ENCODE measurements at places on chromosomes 11 and 22.

GRCh38 chr11:45948356-45948755 is 25.9 kb downstream of the LARGE2 start:
- H3K36me3 ChIP-seq, result peaks cover 69% of the 10 kb centered on the region
- no peaks in the 10 kb centered on the region for H3K4me1 ChIP-seq
- peak overlapping the region; percentile 26 for H3K27ac ChIP-seq
- DNase-seq, result no peak
- no peak overlapping the region for H3K4me3 ChIP-seq

GRCh38 chr11:119798656-119799055 is 69.7 kb upstream of the NECTIN1 start:
- H3K27ac ChIP-seq, result no peak overlapping the region
- H3K4me1 ChIP-seq, result peaks cover 57% of the 10 kb centered on the region
- peaks cover 15% of the 10 kb centered on the region for H3K27me3 ChIP-seq

DNA sequence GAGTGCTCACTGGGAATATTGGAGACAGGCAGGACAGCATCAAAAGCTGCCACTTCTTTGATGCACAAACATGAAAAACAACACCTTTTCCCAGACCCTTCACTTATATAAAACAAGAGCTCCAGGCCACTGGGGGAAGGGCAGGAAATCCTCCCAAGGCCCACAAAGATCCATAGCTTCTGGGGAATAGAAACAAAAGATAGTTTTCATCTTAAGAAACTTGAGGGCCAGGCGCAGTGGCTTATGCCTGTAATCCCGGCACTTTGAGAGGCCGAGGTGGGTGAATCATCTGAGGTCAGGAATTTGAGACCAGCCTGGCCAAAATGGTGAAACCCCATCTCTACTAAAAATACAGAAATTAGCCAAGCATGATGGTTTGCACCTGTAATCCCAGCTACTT is 15.3 kb downstream of the RTL6 start:
- peaks cover 5% of the 10 kb centered on the region for H3K36me3 ChIP-seq
- peak overlapping the region; percentile 62 for H3K27ac ChIP-seq
- no peak overlapping the region for H3K4me3 ChIP-seq
- peaks cover 19% of the 10 kb centered on the region for H3K4me1 ChIP-seq

DNA sequence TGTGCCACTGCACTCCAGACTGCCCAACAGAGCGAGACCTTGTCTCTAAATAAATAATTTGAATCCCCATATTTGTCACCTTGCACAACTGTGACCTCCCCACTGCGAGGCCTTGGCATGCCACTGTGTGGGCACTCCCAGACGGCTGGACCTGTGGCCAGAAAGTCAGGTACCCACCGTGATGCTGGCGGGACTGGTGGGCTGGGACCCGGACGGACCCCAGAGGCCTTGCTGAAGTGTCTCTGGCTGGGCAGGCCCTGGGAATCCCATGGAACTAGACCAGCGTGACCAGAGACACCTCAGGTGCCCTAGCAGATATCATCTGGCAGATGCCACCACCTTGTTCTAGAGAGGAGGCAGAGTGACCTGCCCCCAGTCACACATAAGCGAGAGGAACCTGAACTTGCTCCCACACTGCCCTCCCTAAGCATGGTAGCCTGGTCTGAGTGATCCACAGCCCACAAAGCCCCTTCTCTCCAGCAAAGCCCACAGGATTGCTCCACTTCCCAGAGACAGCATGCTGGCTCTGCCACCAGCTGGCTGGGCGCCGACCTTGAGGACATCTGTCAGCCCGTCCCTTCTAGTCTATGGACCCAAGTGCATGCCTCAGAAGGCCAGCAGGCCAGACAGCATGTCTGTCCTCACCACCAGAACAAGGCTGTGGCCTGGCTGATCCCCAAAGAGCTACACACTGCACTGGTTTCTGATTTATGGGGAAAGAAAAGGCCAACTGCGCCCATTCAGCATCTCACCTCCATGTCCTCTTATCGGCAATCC is 9.5 kb downstream of the MACROD1 start:
- H3K27me3 ChIP-seq, result peaks cover 17% of the 10 kb centered on the region
- H3K4me3 ChIP-seq, result no peak overlapping the region
- DNase-seq, result no peak
- peaks cover 5% of the 10 kb centered on the region for H3K36me3 ChIP-seq

DNA sequence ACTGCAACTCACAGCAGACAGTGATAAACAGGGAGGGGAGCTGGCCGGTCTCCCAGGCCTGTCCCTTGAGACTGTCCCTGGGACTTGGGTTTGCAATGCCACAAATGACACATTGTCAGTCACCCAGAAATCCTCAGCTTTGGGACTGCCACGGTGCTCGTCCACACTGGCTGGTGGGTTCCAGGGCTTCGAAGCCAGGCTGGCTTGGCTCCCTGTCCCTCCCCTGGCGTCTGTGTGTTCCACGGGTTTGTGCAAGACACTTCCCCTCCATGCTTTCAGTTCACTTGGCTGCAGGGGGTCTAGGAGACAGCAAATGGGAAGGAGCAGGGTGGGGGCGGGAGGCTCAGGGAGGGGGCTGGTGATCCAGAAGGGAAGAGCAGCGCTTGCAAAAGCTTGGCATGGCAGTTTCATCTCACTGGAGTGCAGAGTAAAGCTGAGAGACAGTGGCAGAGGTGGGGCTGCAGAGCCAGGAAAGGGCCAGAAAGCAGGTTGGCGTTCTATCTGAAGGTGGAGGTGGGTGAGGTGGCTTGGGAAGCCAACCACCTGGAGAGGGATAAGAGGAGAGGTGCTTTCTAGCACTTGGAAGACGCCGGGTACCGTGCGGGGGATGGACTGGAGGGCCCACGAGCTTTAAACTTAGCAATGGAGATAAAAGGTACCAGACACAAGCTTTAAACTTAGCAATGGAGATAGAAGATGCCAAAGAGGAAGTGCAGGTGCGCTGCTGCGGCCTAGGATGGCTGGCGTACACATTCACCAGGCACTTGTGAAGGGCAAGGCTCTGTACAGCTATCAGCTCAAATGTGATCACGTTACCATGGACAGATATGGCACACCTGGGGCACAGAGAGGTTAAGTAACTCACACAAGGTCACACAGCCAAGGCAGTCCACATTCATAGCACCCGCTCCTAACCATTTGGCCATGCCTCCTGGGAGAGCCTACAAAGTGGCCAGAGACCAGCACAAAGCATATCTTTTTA is 86.4 kb upstream of the SHISAL1 start:
- DNase-seq, result no peak
- H3K36me3 ChIP-seq, result no peaks in the 10 kb centered on the region
- H3K4me1 ChIP-seq, result peaks cover 51% of the 10 kb centered on the region
- H3K27ac ChIP-seq, result no peak overlapping the region

- H3K36me3 ChIP-seq, result peaks cover 43% of the 10 kb centered on the region
- no peak for DNase-seq
- H3K27ac ChIP-seq, result no peak overlapping the region
- H3K4me3 ChIP-seq, result no peak overlapping the region
- peaks cover 16% of the 10 kb centered on the region for H3K4me1 ChIP-seq
Observed at GRCh38 chr11:70307176-70307575, 36.7 kb downstream of the PPFIA1 start.

DNA sequence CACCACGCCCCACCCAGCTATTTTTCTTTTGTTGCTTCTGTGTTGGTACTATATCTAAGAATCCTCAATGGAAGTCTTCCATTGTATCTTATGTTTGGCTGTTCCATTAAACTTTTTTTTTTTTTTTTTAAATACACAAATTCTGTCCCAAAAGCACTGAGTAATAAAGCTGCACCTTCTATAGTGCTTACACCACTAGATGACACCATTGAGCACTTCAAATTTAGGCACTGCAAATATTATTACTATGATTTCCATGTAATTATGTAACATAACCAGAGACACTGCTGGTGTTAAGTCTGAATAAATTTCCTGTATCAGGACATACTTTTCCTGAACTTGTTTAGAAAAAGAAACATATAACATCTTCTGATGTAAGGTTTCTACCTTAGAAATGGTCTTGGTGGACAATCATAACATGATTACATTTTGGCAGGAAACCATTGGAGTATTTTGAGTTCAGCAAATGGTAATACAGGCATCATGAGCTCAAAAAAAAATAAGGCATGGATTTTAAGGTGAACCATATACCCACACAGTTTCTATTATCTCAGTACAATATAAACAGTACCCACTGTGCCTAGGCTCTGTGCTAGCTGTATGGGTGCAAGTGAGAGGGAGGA is 110.5 kb downstream of the ATG16L2 start:
- H3K36me3 ChIP-seq, result peaks cover 3% of the 10 kb centered on the region
- no peak overlapping the region for H3K27ac ChIP-seq
- peaks cover 2% of the 10 kb centered on the region for H3K27me3 ChIP-seq
- no peak for DNase-seq

GRCh38 chr22:46162285-46162684 is 12.0 kb downstream of the PPARA start:
- peaks cover 11% of the 10 kb centered on the region for H3K4me1 ChIP-seq
- no peak for DNase-seq
- H3K36me3 ChIP-seq, result peaks cover 5% of the 10 kb centered on the region

GRCh38 chr11:32033067-32033466 is 57.8 kb upstream of the RCN1 start:
- H3K36me3 ChIP-seq, result no peaks in the 10 kb centered on the region
- no peak overlapping the region for H3K4me3 ChIP-seq
- H3K27me3 ChIP-seq, result peaks cover 17% of the 10 kb centered on the region
- H3K27ac ChIP-seq, result no peak overlapping the region

GRCh38 chr11:68751331-68751856 is at the start of gene TESMIN:
Gene TESMIN, minus strand, starts transcription at chr11:68751520. Its CDS starts 860 bp downstream, at chr11:68750660.
- H3K4me1 ChIP-seq, result peaks cover 20% of the 10 kb centered on the region
- peak; percentile 98 for DNase-seq
- H3K36me3 ChIP-seq, result peaks cover 5% of the 10 kb centered on the region
- peaks cover 38% of the 10 kb centered on the region for H3K27me3 ChIP-seq
- peak within 1 kb of the TSS; percentile 71 for H3K4me3 ChIP-seq

GRCh38 chr11:127862406-127862805 is 725.0 kb downstream of the ETS1 start:
- H3K27me3 ChIP-seq, result no peaks in the 10 kb centered on the region
- no peak overlapping the region for H3K27ac ChIP-seq
- H3K36me3 ChIP-seq, result no peaks in the 10 kb centered on the region
- peaks cover 4% of the 10 kb centered on the region for H3K4me1 ChIP-seq

DNA sequence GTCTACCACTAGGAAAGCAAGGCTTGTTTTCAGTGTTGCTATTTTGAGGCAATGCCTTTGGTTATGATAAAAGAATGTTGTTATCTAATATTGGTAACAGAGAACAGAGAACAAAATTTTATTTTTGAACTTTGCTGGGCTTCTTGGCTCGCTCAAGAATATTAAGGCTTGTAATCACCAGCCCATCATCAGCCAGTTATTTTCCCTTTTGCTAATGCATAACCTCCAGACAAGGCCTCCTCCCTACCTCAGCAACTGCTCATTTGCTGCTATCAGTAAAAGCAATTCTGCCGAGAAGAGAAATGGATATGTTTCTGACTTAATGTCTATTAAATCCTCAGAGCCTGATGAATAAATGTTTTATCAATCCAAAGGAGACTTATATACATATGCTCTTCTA is 8.9 kb downstream of the MTMR2 start:
- no peak overlapping the region for H3K27ac ChIP-seq
- H3K27me3 ChIP-seq, result no peaks in the 10 kb centered on the region
- no peaks in the 10 kb centered on the region for H3K4me1 ChIP-seq
- DNase-seq, result no peak
- no peak overlapping the region for H3K4me3 ChIP-seq
